ENCODE measurements at places on chromosomes 1 and 21.

DNA sequence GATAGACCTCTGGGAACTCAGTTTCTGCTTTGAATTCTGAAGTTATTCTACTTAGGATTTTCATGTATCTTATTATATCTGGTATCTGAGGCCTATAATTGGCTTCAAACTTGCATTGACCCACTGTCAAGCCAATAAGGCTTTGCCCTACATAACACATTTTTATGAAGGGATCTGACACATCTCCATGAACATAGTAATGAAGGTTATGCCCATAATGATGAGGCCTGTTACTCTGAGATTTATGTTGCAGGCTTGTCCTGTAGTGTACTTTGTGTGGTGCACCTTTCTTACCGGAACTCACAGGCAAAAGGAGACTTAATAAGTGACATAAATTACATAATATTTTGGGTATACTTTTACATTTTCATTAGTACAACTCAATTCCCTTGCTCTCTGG is 14.1 kb downstream of the RGL1 start:
- no peak for DNase-seq

DNA sequence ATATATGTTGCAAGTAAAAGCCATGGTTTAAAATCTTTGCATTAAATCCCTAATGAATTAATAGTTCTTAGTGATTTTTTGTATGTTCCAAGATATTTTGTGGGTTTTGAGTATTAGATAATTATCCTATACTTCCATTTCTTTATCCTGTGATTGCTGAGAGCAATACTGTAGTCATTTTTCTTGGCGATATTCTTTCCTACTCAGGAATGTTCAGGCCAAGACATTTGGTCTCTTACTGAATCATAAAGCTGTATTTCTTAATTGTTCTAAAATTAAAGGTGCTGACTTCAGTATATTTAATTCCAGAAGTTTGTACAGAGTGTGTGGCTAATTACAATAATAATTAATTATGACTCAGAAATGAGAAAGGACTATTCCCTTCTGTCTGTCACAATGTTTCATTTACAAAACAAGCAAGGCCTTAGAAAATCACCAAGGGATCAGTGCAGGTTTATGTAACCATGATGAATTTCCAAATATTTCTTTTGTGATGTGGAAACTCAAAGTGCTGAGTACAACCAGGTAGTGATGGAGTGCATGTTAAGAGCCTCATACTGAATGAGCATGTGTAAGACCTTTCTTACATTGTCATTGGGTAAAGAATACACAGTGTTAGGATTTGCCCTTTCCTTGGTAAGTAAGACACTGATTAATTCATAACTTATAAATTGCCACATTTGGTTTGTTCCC is 161.2 kb downstream of the HMCN1 start:
- no peak for DNase-seq

- DNase-seq: no peak
Observed at GRCh38 chr21:36835383-36835795, 131.1 kb downstream of the HLCS start.

GRCh38 chr1:47508702-47509431 is 71.0 kb downstream of the FOXD2 start:
- no peak for DNase-seq

DNA sequence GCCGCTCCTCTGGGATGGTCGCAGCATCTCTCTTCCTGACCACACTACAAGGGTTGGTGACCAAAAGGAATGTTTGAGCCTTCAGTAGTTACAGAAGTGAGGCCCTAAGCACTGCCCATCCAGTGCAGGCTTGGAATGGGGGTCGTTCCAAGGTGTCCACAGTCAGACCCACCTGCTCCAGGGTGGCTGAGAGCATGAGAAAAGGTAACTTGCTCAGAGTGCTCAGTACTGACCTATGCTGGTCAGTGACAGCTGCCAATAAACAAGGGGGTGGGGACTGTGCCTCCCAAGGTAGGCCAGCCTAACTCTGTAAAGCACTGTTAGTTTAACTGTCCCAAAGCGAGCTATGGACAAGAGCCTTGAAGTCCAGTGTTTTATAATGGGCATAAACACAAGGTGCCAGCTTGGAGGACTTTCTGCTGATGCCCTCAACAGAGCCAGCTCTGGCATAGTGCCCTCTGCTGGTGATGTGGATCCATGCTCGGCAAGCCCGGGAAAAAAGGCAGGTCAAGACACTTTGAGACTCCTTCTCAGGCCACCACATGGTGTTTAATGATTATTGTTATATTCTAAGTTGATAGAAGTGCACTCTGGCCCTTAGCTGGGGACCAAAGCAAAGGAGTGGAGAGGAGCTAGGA is 78.1 kb upstream of the DNAH14 start:
- peak; percentile 69 for DNase-seq

GRCh38 chr1:30445449-30445848 is 277.9 kb downstream of the MATN1 start:
- no peak for DNase-seq

DNA sequence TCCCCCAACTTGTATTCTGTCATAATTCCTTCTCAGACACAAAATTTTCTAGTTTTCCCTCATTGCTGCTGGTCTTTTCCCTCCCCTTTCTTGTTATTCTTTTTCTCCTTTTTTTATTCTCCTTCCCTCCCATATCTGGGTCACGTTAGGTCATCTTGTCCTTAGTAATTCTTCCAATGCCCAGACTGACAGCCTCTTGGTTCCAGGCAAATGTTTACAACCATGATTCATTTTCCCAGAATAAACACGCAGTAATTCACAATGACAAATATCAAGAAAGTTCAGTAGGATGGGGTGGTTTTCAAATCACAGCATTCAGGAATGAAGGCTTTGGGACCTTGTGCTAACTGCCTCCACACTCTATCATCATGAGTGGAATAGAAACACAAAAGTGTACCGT is 25.2 kb downstream of the NHLH2 start:
- no peak for DNase-seq

GRCh38 chr21:42493109-42494060 is 2.6 kb downstream of the RSPH1 start:
- no peak for DNase-seq

DNA sequence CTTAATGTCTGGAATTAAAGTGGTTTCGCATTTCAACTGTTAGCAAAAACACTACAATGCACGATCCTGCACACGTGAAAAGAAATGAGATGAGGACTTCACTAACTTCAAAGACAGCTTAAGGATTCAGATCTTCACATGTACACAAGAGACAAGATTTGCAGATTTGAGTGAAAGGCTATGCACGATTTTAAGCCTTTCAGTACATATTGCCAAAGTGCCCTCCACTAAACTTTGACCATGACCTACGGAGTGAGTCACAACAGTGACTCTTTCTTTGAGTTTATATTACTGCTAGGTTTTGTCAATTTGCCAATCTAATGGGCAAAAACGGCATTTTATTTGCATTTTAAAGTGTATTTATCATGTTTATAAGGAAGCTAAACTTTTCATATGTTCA is 41.2 kb upstream of the CR1L start:
- DNase-seq: no peak

DNA sequence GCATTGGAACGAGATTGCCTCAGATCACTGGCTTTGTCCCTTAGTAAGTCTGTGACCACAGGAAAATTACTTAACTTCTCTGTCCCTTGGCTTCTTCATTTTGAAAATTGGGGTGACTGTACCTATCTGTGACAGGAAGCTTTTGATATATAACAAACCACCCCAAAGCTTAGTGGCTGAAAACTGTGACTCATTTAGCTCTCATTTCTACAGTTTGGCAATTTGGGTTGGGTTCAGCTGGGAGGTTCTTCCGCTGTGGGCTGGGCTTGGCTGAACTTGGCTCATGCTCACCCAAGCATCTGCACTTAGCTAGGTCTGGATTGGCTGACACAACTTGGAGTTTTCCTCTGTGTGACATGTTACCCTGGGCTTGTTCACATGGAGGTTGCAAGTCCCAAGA is 14.0 kb downstream of the C1orf94 start:
- no peak for DNase-seq

DNA sequence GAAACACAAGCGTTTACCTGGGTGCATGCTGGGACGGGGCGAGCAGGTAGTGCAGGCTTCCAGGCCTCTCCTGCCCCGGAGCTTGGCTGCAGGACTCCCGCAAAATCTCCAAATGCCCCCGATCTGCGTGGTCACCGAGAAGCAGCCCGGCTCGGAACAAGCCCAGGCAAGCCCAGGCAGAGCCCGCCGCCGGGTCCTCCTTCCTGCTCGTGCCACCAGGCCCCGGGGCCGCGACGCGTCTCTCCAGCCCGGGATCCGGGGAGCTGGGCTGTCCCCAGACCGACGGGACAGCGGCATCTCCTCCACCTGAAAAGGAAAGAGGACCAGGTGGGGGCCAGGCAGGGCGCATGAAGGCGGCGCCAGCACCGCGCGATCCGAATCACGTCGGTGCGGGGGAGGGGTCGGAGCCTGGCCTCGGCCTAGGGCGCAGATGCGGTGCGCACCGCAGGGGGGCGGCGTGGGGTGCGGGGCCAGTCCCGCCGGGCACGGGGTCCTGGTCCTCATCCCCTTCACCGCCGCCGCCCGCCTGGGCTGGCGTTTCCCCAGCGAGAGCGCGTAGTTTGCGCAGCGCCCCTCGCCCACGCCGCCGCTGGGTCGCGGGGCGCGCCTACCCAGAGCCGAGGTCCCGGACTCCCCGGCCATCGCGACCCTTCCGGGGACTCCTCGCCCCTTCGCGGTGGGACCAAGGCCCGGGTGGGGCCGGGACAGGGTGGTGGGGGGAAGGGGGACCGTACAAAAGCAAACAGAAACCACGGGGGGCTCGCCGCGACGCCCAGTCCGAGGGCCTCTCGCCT is 52.4 kb upstream of the H6PD start:
- peak; percentile 31 for DNase-seq

- no peak for DNase-seq
Observed at GRCh38 chr21:38753114-38753513, 52.6 kb upstream of the ETS2 start.

GRCh38 chr1:166343276-166343675 is 176.5 kb upstream of the FAM78B start:
- no peak for DNase-seq

DNA sequence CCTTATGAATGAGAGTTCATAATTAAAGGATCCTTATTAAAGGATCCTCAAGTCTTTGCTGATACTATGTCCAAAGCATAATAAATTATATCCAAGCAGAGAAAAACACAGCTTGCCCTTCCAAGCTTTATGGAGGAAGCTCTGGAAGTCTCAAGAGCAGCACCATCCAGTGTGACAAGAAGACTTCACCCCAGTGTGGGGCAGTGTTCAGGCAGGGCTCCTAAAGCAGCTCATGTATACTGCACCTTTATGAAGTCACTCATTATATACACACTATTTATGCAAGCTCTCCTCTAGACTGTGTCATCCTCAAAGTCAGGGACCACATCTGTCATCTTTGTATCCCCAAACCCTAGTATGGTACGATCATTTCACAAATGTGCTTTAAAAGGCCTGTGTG is 11.9 kb upstream of the CCN1 start:
- no peak for DNase-seq

GRCh38 chr1:63864224-63864641 is 90.4 kb downstream of the ROR1 start:
- DNase-seq: no peak

DNA sequence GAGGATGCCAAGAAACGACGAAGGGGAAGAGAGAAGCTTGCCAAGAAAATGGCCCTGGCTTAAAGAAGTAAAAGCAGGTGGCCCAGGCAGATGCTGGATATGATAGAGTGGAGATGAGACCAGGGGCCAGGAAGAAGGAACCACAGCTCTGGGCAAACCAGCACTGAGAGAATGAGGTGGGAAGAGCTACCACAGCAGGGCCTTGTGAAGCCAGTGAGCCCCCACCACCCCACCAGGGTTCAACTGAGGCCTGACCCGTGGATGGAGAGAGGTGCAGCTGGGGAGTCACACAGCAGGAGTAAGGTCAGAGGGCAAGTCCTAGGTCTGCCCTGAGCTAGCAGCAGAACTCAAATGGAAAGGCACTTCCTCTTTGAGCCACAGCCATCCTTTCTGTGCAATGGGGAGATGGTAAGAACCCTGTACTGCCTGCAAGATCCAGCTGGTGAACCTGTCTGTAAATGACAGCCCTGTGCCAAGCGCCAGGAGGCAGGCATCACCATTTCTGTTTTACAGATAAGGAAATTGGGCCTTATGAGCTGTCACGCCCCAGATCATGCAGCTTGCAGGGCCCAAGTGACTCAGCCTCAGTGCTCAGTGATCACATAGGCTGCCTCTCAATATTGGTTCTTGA is 8.5 kb downstream of the SH3BGRL3 start:
- DNase-seq: peak; percentile 75

GRCh38 chr1:201888282-201889089 is at the start of gene SHISA4:
Gene SHISA4 (plus strand): TSS chr1:201888898. CDS start chr1:201888995, 97 bp downstream.
- DNase-seq: peak; percentile 20

GRCh38 chr1:71559880-71560279 is 479.0 kb upstream of the ZRANB2 start:
- DNase-seq: no peak

DNA sequence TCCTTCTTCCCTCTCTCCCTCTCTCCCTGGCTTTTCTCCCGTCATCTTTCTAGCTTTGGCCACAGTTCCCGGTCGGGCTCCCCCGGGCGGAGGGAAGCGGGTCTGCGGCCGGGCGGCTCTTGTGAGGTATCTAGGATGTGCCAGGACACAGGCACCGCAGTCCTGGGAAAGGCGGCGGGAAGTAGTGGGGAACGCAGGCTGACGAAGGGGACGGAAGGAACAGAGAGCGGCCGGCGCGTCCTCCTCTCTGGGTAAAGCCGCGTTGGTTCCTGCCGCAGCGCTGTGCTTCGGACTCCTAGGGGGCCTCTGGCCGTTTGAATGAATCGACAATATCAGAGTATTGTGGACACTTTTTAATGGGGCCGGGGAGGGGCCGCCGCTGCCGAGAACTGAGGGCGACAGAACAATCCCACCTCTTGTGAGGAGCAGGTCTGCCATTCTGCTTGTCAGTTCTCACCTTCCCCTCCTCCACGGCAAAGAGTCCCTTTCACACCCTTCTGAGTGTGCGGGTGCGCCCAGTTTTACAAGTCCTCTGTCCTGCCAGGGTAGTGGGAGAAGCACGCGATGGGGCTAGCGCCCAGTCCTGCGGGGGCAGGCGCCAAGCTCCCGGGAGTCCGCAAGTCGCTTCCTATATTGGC is 1.2 kb upstream of the LHX9 start:
- DNase-seq: no peak

DNA sequence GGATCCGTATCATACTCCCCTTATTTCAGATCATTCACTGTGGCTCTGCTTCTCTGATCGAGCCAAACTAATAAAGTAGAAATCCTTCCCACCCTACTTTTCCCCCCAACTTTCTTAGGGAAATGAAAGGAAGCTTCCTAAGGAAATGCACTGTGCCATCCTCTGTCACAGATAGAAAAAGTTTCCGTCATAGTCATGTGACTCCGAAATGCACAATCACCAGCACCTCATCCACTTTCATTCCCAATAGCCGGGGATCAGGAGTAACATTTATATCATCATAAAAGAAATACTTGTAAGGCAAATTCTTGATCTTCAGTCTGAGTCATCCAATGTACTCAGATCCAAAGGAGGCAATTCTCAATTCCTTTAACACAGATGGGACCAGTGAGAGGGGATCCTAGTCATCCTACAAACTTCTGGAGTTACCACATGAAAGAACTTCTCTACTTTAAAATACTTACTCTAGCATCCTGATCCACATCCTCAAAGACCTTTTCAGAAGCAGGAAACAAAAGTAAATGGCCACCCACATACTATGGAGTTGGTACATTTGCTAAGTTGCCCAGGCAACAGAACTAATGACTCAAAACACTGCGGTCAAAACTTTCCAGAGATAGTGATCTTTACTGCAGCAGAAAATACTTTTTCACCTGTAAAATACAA is 97.8 kb upstream of the ZC3H11B start:
- no peak for DNase-seq
